SHP77 (cell line): ENCODE measurements at places on chromosomes 6 and 20.

DNA sequence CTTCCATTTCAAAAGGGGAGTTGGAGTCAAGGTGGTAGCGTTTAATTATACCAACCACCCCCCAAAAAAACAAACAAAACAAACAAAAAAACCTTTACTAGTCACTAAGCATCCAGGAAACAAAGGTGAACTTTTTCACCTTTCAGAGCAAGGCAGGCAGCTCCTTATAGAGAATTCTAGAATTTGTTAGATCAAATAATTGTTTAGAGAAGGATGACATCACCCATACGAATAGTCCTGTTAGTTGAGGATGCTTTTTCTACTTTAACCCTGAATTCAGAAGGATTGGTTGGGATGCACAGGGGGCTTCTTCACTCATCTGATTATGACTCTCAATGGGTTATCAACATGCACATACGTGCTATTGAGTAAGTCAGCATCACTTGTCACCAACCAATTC lies 44.3 kb downstream of the GNAS start:
- no peak for DNase-seq

DNA sequence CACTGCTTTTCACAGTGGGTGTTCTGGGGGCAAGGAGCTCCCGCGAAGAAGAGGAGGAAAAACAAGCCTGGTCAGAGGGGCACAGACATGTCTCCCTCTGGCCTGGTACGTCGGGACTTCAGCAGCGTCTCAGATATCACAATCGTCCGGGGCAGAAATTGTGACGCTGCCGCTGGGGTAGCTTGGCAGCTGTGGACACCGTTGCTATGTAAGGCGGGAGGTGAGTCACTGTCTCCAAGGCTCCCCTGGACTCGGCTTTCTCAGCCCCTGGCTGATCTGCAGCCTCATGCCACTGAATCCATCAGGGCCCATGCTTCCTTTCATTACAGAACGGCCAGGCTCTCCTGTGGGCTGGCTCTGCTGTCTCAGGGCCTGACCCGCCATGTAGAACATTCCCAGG lies 98.7 kb downstream of the SULF2 start:
- peak; percentile 24 for DNase-seq

DNA sequence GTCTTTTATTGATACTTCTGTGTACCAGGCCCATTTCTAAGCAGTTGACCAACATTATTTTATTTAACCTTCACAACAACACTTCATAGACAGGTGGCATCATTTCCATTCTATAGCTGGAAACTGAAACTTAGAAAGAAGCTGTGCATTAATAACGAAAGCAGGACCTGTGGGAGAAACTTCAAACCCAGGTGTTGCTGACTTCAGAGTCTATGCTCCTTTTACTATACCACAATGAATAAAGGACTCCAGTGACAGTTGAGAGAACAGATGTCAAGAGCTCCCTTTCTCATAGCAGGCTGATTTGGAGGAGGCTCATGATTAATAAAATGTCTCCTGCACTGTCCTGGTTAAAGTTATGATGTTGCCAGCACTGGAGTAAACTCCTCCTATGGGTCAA lies 56.6 kb upstream of the POU3F2 start:
- DNase-seq: no peak

DNA sequence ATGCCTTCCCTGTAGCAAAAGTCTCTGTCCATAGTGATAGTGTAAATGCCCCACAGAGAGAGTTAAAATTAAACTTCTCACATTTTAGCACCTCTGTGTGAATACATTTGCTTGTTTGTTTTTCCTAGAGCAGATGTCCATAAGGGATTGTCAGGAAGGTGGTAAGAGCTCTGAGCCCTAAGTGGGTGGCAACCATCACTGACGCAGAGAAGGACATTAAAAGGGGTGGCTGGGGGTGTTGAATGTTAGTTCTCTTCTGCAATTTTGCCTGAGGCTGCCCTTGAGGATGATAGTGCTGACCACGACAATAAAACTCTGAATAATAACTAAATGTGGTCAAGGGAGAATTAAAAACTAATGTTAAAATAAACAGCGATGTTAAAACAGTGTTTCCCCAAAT lies 174.3 kb upstream of the ID4 start:
- DNase-seq: no peak
